ENCODE measurements at places on chromosomes 6 and 20. TPM values are rescaled to one million over a fixed set of nuclear protein-coding genes. Genes with fewer than 3 reads are reported as not detected.

Gene NT5E
- 17.5 TPM for polyA plus RNA-seq

Gene SLC17A4
- 0.01 TPM for polyA plus RNA-seq

Gene TAAR2
- polyA plus RNA-seq, result not detected

Gene ZBTB22
- 21.4 TPM for polyA plus RNA-seq

Gene TRAPPC3L
- 0.05 TPM for polyA plus RNA-seq

Gene PPT2
- polyA plus RNA-seq, result 20.0 TPM

Gene TGM3
- not detected for polyA plus RNA-seq

Gene KHDC1L
- not detected for polyA plus RNA-seq

Gene HIVEP1
- polyA plus RNA-seq, result 11.8 TPM

Gene LSM2
- 69.4 TPM for polyA plus RNA-seq

Gene TBX18
- polyA plus RNA-seq, result 8.3 TPM

Gene PKHD1
- polyA plus RNA-seq, result 0.29 TPM

- DNase-seq, result peak; percentile 76
Measured at GRCh38 chr20:45779011-45779915, 12.4 kb downstream of the WFDC3 start.

DNA sequence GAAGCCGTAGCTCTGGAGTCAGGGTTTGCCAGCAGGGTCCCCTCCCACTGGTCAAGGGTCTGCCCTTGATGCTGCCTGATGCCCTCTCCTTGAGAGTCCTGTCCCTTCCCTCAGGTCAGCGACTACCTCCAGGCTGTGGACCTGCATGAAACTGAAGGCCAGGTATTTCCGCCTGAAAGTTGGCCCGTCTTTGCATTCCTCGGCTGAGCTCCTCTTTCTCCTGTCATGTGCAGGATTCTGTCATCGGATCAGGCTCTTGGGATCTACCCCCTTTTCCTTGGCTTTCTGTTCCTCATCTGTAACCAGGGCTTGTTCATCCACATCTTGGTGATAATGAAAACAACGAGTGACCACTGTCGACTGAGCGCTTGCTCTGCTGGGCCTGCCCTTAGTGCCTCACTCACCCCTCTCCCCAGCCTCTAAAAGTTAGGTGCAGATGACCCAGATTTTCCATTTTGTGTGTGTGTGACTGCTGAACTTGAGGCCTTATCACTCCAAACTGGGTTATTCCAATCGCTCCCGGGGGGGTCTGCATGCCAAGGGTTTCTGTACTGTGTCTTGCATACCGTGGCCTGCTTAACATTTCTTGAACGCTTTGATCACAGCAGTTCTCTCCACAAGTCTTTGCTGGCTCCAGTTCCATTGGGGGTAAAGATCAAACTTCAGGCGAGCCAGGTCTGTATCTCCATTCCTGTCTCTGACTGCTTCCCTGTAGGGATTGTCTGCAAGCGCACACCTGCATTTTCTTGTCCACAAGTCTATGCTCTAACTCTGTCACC is 81.6 kb downstream of the DTD1 start:
- DNase-seq, result no peak

GRCh38 chr6:36962874-36963273 is 8.3 kb downstream of the PI16 start:
- DNase-seq, result no peak

DNA sequence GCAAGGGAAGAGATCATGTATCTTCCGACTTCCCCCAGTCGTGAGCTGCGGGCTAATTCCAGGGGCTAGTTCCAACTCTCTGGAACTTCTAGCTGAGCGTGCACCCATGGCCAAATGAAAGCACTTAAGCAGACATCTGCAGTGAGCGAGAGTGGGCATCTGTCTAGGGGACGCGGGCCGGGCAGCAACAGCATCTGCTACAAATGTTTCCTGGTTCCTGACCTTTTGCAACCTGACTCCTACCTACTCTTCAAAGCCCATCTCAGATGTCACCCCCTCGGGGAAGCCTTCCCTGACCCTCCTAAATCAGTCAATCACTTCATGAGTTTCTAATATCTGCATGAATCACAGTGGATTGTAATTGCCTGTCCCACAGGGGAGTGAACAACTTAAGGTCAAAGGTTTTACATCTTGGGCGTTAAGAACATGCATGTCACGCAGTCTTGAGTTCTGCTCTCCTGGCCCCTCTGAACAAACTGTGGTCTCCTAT is 141.9 kb downstream of the CEBPB start:
- no peak for DNase-seq

- no peak for DNase-seq
Measured at GRCh38 chr6:25008707-25009392, 73.1 kb upstream of the RIPOR2 start.

- no peak for DNase-seq
Measured at GRCh38 chr20:49230561-49231133, 11.4 kb downstream of the DDX27 start.

DNA sequence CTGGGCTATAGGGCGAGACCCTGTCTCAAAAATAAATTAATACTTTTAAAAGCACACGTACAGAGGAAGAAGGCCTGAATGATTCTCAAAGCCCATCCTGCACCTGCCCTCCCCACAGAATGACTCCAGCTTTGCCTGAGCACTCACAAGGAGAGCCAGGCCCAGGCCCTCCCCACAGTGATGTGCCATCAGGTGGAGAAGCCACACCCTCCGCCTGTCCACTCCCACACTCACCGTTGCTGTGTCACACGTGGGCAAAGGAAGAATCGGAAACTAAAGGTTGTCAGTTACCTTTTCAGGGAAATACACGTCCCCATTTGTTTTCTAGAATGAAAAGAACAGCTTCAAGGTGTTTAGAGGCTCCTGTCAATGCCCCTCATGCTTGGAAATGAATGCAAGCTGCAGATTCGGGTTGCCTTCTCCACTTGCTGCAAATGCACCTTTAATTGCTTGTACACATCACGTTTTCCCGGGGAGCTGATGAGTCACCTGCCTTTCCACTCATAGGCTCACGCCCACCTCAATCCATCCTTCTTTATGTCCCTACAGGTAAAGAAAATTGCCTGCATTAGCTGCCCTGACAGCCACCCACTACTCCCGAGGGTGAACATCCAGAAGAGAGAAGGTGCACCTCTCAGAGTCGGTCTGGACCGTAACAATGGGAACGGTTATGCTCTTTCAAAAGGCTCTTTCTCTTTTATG is 45.5 kb upstream of the AFDN start:
- DNase-seq, result no peak

DNA sequence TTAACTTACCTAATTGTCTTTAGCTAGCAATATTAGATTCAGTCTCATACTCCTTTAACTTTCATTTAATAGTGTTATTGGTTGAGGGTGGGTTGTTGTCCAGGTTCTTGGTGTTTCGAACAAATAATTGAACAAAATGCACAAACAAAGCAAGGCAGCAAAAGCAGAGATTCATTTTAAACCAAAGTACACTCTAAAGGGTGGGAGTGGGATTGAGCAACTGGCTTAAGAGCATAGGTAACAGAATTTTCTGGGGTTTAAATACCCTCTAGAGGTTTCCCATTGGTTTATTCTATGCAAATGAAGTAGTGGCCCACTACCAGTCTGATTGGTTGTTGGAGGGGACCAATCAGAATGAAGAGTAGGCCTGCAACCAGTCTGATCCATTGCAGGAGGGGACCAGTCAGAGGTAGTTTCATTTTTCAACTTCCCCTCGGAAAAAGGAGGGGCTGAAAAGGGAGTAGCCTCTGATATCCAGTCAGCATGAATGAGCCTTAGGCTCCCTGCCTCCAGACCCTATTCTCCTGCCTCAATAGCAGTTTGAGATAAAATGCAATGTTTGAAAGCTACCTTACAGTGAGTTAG is 26.3 kb upstream of the RAB23 start:
- no peak for DNase-seq

- no peak for DNase-seq
Measured at GRCh38 chr20:36113566-36114250, 40.8 kb upstream of the EPB41L1 start.

DNA sequence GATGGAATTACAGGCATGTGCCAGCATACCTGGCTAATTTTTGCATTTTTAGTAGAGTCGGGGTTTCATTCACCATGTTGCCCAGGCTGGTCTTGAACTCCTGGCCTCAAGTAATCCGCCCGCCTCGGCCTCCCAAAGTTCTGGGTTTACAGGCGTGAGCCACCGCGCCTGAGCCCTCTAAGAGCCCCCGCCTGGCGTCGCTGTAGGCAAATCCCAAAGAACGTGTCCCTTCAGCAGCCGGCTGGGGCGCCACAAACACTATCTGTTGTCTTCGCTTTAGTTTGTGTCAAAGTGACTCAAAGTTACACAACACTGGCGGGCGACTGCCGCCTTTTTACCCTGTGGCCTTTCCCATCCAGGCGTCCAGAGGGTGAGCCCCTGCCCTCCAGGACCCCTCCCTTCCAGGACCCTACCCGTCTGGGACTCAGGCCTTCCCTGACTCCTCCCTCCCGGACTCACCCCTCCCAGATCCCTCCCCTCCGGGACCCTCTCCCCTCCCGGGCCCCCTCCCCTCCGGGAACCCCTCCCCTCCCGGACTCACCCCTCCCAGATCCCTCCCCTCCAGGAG is 940 bp upstream of the ADRM1 start:
- DNase-seq, result peak; percentile 75

DNA sequence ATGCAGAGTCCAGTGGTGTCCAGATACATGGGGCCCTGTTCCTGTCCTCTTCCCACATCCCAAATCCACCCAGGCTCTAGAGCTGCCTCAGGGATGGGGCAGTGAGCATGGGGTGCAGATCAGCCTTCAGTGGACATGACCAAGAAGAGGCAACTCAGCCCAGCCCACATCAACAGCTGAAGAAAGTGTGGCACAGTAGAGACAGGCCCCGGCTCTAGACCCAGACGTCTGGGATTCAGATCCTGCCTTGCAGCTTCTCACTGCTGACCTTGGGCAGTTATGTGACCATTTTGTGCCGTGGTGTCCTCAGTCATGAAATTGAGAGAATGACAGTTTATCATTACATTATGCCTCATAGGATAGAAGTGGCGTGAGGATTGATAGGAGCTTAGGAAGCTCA is 54.6 kb upstream of the CST7 start:
- DNase-seq, result no peak

DNA sequence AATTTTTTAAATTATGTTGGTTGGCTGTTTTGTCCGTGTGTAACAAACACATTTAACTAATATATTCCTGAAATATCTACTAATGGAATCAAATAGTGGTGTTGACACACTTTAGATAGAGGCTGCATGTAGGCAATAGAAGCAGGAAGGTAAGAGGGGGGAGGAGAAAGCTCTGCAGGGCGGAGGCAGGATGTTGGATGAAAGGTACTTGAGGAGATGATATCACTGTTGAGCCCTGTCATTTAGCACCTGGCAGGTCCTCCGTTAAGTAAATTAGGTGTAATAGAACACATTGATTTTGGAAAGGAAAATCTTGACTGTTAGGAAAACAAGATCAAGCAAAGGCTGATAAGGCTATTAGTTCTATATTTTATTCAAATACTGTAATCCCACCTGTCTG is 618.7 kb downstream of the PKHD1 start:
- DNase-seq, result no peak

GRCh38 chr6:53837865-53838769 is 43.3 kb downstream of the LRRC1 start:
- DNase-seq, result no peak

DNA sequence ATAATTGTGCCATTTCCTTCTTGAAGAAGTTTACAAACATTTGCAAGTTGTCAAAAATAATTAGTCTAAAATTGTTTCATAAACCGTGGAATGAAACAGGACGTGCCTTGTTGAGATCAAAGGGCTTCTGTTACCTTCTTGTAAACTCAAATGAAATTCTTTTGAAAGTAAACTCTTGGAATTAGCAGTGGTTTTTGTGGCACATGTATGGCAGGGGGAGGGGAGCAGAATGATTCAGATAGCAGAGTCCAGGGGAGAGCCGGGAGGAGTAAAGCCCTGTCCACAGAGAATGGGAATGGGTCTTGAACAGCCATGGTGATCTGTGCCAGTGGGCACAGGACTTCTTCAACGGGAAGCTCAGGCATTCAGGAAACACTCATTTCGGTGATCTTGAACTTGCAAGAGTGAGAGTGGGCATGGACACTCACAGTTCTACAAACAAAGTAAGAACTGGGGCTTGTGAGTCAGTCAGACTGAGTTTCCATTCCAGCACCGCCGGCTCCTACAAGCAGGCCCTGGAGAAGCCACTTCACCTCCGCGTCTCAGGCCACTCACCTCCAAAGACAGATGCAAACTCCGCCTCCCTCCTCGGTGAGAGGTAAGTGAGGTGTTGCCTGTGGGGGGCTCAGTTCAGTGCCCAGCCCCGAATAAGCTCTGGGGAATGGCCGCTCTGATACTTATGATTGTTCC is 143.1 kb downstream of the CDH26 start:
- no peak for DNase-seq

- DNase-seq, result no peak
Measured at GRCh38 chr20:39298121-39298520, 336.0 kb downstream of the DHX35 start.

- DNase-seq, result no peak
Measured at GRCh38 chr6:22747571-22747970, 178.2 kb downstream of the HDGFL1 start.

DNA sequence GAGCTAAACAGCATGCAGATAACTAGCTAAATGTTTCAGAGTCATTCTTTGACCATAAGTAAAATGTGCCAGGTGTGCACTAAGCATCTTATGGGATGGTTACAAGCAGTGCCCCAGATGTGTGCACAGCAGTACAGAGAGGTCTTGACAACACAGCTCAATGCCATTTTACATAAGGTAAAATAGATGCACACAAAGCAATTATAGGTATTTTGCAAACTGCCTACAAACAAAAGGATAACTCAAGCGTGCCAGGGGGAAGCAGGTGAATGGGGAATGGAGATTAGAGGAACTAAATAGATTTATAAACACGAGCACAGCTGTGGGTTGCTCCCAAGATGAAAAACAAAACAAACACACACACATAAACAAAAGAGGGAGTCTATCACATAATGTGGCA is 64.8 kb downstream of the SLC2A10 start:
- DNase-seq, result no peak

- DNase-seq, result peak; percentile 58
Measured at GRCh38 chr20:11267131-11267761, 593.4 kb upstream of the JAG1 start.

- peak; percentile 32 for DNase-seq
Measured at GRCh38 chr6:19538096-19538495, 299.1 kb upstream of the ID4 start.

GRCh38 chr6:3882431-3882830 is 33.3 kb downstream of the FAM50B start:
- no peak for DNase-seq

DNA sequence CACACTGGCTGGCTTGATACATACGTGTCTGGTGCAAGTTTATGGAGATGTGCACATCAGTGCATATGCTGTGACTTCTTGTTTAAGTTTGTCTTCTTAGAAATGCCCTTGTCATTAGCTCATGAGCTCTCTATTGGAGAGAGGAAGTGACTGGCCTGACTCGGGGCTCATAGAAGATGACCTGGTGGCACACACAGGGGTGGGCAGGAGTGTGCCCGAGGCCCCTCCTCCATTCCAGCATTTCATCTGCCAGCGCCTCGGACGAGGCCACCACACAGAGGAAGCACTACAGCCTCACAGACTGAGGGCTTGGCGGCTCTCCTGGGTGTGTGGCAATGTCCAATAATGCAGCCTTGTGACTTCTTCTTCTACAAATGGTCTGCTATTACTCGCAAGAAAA is 109.7 kb downstream of the FAM120B start:
- no peak for DNase-seq

DNA sequence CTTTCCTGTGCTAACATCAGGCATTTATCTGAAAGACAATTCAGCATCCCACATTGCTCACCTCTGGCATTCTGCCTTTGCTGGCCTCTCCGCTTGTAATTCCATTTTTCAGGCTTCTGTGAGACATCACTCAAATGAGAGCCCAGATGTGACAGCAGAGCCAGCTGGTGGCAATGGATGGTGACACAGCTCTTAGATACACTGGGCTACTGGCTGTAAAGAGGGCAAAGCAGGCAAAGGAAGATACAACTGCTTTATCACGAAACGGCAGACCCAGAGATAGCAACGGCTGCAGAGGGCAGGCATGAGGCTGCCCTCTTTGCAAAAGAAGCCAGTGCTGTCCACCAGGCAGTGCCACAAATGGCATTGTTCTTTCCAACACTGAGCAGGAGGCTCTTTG is 329.8 kb downstream of the KIF16B start:
- peak; percentile 14 for DNase-seq

Data from urinary bladder (tissue), 4 donors.